NCI-H510A treated with DMSO at 0.1 percent for 48 hours (cell line): ENCODE measurements at places on chromosomes 7 and 10.

- DNase-seq = no peak
Observed at GRCh38 chr7:108614896-108615295, 45.2 kb downstream of the DNAJB9 start.

GRCh38 chr7:141649865-141650634 lies 51.9 kb downstream of the DENND11 start:
- peak; percentile 85 for DNase-seq

DNA sequence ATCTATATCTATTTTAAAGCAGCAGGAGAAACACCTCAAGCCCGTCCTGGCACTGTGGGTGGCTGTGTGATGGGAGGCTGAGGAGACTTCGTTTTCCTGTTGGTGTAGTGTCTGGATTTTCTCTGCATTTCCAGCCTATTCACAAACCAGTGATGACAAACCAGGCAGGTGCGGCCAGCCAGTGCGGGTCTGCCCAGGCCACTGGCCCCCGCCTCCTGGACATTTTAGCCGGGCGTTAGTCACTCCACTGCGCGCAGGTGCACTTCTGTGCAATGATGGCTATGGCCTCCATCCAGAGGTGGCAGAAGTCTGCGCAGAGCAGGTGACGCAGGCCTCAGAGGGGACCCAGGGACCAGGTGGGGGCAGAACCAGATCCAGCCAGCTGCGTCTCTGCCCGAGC lies 64.9 kb upstream of the PITRM1 start:
- DNase-seq = no peak

DNA sequence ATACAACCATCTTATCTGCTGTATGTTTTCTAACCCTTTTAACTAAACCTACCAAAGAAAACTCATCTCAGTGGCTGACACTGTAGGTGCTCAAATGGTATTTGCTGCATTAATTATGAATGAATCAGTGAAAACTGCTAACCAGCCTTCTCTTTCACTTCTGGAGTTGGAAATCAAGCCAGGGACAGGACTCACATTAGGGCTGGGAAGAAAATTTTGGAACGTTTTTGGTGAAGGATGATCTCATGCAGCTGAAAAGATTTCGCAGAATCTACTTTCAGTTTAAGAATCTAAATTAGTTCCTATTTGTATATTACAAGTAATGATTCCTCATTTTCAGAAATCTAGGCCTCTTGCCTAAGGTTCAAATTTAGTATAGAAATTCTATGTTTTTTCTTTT lies 12.9 kb downstream of the MTPN start:
- no peak for DNase-seq

GRCh38 chr7:6165521-6166320 lies 106.7 kb downstream of the CYTH3 start:
- DNase-seq = no peak

GRCh38 chr10:51878695-51879094 lies 179.3 kb upstream of the CSTF2T start:
- no peak for DNase-seq

GRCh38 chr10:132611026-132611910 lies 73.7 kb downstream of the INPP5A start:
- no peak for DNase-seq

- DNase-seq = no peak
Observed at GRCh38 chr10:24858288-24859270, 93.8 kb downstream of the PRTFDC1 start.

- DNase-seq = no peak
Observed at GRCh38 chr10:113930482-113931057, 76.1 kb downstream of the NHLRC2 start.

GRCh38 chr10:16182144-16182543 lies 254.7 kb upstream of the PTER start:
- DNase-seq = no peak

DNA sequence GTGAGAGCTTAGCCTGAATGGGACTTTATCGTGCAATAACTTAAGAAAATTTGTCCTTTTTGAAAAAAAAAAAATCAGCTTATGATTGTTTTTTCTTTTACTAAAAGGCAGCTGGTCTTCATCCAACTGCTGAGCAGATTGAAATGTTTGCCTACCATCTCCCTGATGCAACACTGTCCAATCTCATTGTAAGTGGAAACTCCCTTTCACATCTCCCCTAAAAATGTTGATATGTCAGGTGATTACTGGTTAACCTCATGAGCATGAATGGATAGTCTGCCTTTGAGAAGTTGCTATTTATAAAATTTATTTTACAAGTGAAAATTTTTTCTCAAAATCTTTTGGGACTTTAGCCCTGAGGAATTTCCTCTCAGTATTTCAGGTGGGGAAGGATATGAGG lies 17.8 kb upstream of the HKDC1 start:
- no peak for DNase-seq

DNA sequence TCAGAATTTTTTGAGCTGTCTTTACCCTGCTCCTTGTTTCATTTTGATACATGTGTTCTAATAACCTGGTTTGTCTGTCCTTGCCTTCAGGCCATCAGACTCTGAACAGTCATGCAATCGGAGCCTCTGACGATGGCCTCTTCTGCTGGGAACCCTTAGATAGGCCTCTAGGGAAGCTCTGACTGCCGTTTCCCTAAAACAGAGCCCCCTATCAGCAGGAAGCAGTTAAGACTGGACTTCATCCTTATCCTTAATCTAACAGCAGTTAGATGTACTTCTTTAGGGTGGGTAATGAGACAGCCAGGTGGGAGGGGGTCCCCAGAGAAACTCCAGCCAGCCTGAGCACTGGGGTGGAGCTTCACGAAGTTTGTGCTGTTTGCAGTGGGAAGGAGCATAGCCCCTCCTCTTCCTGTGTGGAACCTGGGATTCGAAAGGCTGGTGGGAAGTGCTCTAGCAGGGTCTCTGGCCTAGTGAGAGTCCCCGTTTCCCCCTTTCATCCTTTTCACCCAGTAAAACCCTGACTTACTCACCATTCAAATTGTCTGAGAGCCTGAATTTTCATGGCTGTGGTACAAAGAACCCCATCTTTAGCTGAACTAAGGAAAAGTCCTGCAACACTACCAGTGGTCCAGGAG lies 28.4 kb upstream of the SORCS3 start:
- no peak for DNase-seq

DNA sequence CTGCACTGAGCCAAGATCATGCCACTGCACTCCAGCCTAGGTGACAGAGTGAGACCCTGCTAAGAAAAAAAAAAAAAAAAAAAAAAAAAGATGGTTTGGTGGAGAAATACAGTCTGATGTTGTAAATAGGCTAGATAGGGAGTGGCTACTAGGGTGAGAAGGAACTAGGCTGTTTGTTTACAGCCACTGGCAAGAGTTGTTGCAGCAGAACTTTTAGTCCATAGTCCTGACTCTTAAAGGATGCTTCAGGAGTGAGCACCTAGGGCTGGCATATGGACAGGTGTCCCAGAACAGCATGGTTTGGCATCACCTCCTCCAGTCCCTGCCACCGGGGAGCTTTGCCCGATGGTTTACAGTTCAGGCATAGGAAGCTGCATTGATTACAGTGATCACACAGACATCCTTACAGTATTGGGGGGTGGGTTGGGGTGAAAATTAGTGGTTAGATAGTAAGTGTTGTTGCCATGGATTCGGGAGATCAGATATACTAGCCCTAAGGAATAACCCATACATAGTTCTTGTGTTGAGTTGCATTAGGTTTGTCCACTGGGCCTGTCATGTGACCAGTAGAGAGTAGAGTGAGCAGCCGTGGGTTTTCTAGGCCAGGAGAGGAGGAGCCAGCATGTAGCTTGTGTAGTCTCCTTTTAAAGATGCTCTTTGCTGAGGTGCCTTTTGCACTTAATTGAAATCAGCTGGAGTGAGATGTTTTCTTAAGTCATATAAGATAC lies 35.9 kb downstream of the ZRANB1 start:
- no peak for DNase-seq

GRCh38 chr10:6739530-6740174 lies 159.6 kb upstream of the PRKCQ start:
- DNase-seq = no peak

- no peak for DNase-seq
Observed at GRCh38 chr7:96728139-96728538, 18.5 kb upstream of the SEM1 start.

DNA sequence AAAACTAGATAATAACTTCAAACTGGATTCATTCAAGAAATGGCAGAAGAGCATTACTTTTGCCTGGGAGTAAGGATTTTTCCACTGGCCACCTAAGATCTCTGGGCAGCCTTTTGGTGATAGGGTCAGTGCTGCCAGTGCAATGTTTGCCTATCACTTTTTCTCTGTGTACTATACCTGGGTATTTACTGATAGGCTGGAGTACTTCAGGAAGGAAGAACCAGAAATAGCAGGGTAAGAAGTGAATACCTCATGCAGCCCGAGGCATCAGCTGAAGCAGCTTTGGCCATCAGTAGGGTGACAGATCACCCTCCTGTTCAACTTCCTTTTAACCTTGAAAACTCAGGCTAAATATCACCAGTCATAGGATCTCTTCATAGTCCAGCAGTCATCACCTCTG lies 5.5 kb upstream of the PAPSS2 start:
- no peak for DNase-seq

- no peak for DNase-seq
Observed at GRCh38 chr10:96369890-96370583, 11.2 kb upstream of the OPALIN start.

GRCh38 chr7:113267885-113268284 lies 149.5 kb upstream of the SMIM30 start:
- no peak for DNase-seq

GRCh38 chr7:135253851-135254771 lies 20.5 kb downstream of the STRA8 start:
- peak; percentile 1 for DNase-seq

DNA sequence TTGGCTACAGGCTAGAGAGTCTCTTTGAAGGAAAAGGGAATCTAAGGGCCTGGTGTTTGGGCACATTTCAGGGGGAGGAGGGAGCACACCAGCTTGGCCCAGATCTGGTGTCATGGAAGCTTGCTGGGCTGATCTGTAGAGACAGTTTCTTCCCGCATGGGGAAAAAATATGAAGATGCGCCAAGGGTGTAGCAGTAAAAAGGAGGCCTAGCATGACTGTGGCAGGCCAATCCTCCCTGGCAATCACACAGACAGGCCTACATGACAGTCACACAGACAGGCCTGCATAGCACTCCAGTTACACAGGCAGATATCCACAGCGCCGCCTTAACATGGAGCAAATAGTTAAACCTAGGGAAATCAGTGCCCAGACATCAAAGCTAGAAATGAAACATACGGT lies 123.6 kb upstream of the KIF5B start:
- DNase-seq = no peak

DNA sequence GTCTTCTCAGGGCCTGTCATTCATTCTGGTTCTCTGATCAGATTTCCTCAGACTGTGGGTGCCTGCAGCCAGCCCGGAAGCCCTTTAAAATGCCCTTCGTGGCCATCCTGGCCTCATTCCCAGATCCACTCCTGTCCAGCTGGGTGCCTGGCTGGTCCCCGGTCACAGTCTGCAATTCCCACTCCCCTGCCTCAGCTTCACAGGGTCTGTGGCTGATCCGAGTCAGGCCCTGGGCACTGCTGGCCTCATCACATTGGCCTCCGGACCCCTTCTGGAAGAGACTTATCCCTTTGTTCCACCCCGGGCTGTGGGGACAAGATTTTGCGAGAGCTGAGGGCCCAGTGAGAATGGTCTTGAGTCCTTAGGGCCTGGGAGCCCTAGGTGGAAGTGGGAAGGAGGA lies 12.1 kb downstream of the DOCK1 start:
- DNase-seq = no peak

GRCh38 chr10:112361951-112362751 lies 11.8 kb upstream of the ACSL5 start:
- DNase-seq = no peak

DNA sequence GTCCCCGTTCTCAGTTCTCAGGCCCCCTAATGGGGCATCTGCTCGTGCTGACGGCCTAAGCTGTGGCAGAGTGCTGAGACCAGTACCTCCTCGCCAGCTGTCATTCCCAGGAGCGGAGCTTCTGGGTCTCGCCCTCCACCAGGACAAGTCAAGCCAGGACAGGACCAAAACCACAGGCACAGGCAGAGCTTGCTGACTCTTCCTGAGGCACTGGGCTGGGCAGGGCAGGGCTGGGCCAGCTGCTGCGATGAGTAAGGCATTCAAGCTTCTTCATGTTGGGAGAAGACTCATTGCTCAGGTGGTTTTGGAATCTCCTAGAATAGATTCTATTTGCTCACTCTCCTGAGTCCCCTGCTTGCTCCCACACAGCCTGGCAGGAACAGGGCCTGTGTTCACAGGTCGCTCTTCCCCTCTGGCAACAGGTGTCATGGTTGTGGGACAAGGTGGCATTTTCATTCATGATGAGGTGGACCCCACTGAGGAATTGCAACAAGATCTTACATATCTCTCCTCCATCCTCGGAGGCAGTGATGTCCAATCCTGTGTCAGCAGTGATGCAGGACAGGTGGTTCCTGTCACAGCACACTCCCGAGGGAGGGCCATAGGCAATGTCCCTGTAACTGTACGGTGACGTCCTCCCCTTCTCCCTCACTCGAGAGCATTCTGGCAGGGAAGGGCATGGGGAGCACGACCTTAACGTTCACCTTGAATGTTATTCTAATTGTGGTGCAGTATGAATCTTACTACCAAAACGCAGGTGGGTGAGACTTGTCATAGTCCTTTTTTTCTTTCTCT lies 17.0 kb upstream of the SH3PXD2A start:
- no peak for DNase-seq

- DNase-seq = no peak
Observed at GRCh38 chr10:19209319-19209718, 160.7 kb downstream of the MALRD1 start.

DNA sequence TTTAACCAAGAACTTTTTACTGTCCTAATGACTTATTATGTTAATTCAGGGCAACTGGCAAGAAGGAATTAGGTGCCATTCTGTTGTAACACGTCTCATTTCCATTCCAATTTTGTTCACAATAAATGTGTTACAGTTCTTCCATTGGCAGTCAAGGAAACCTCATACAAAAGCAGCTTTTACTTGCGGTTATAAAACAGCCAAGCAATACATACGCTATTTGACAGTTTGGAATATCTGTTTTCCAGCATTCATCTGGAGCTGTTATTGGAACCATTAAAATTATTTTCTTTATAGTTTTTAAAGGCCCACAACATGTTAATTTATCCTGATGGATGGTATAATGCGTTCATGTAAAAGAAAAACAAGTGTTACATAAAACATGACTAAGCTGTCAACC lies 33.3 kb downstream of the MTERF1 start:
- no peak for DNase-seq

- no peak for DNase-seq
Observed at GRCh38 chr7:37070471-37070870, 346.2 kb upstream of the AOAH start.
